ENCODE measurements at places on chromosomes 5 and 9.

- DNase-seq: no peak
Measured at GRCh38 chr5:17720071-17720470, 85.8 kb downstream of the TAF11L14 start.

DNA sequence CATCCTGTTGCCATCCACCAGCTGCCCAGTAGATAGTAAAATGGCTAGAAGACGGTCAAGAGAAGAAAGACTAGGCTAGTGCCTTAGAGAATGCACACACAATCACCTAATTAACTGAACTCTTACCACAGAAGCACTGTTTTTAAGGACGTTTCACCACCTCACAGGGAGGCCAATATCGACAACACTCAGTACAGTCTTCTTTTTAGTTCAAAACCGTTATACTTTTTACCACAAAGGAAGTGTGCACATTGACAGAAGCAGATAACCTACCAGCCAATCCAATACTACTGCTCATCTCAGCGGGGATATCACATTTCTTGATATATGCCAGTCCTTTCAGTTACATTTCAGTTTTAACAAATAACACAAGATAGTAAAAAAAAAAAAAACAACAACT, 122.3 kb downstream of the GNAQ start:
- no peak for DNase-seq

DNA sequence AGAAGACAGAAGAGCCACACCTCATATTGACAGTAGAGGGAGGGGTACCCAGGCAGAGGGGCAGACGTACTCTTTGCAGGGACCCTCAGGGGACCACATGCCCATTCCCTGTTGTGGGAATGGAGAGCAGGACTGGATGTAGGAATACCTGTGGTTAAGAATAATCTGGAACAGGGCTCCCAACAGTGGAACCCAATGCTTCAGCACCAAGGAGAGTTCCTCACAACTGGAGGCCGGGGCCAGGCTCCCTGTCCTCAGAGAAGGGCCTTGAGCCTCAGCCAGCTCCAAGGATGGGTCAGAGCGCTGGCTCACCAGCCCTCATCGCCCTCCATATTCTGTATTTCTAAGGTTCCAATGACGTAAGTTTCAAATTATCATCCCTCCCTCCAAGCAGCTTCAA, 7.4 kb upstream of the SHC3 start:
- no peak for DNase-seq

GRCh38 chr5:142079306-142079721, 29.3 kb upstream of the NDFIP1 start:
- DNase-seq: no peak

- no peak for DNase-seq
Measured at GRCh38 chr5:127596501-127596900, 52.4 kb upstream of the CTXN3 start.

DNA sequence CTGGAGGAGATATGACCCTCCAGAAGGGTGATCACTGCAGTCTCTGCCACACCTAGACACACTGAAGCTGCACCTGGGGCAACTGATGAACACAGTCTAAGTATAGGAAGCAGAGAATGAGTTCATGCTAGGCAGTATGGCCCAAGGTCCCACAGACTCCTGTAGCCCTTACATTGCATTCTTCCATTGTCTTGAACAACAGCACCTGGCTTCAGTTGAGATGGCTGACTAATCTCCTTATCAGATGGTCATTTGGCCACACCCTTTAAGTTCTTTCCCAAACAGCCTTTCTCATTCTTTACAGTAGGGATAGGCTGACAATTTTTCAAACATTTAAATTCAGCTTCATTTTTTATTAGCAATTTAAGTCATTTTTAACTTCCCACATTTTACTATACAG, 23.1 kb downstream of the CENPK start:
- DNase-seq: no peak

DNA sequence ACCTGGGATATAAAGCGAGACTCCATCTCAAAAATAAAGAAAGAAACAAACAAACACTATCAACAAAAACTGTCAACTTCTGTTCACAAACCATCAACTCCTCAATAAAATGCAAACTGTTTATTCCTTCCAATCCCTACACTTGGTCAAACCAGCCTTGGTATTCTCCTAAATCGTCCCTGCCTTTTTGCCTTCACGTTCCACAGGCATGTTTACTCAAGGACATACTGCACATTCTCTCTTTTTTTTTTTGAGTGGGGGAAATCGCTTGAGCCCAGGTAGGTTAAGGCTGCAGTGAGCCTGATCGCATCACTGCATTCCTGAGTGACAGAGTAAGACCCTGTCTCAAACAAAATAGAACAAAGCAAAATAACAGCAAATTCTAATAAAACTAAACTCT, 13.0 kb downstream of the UBAP2 start:
- DNase-seq: no peak

DNA sequence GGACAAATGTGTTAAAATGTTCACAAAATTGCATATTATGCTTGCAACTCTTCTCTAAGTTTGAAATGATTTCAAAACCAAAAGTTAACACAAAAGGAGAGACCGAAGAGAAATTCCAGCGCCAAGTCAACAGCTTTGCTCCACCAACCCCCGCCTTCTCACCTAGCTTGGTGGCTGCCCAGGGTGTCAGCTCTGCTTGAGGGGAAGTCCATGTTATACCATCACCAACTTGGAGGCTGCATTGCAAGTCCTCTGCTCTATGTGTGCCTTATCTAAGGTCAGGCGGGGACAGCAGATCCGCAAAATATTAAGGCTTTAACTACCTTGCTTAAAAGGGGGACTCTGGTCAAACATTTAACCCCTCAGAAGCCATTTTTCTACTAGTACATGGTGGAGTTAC, 14.6 kb downstream of the CCNJL start:
- DNase-seq: no peak

- DNase-seq: no peak
Measured at GRCh38 chr9:35470894-35471293, 19.0 kb upstream of the RUSC2 start.

DNA sequence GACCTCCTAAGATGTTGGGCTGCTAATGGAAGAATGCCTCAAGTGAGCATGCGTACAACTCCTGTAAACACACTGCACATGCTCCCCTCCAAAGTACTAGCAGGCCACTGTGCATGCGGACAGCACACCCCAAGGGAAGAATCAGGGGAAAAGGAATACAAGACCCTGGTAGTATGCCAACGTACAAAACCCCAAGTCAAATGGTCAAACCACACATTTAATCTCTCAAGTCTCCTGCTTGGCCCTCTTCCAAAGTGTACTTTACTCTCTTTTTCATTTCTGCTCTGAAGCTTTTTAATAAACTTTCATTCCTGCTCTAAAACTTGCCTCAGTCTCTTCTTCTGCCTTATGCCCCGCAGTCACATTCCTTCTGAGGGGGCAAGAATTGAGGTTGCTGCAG, 466.4 kb downstream of the DMRTA1 start:
- no peak for DNase-seq

DNA sequence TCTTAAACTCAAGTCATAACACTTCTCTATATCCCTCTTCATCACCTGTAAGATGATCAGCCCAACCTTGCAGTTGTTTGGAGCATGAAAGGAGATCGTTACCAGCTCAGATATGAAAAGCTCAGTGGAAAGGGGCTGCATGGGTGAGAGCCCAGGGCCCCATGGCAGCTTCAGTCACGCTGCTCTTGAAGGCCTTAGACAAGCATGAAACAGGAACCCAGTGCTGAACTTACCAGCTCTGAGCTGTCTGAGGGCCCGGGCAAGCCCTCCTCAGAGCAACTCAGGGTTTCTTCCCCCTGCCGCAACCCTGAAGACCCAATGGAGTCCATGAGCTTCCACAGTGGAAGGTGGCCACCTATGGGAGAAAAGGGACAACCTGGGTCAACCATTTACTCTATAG, 3.3 kb downstream of the HK3 start:
- no peak for DNase-seq

- no peak for DNase-seq
Measured at GRCh38 chr5:6634306-6634705, 1.1 kb downstream of the SRD5A1 start.

GRCh38 chr5:152634586-152634985, 229.5 kb upstream of the NMUR2 start:
- DNase-seq: no peak

DNA sequence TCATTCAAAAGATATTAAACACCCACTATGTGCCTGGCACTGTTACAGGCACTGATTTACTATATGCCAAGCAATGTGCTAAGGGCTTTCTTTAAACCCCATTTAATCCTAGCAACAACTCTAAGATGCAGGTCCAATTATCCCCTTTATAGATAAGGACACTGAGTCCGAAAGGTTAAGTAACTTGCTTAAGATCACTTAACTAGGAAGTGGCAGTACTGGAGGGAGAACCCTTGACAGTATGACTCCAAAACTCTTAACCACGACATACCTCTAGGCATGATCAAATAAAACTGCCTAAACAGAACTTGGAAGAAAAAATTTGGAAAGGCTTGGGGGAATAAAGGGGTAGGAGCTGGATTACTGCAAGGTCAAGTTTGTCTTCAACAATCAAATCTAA, 1.7 kb downstream of the RAB14 start:
- DNase-seq: no peak

DNA sequence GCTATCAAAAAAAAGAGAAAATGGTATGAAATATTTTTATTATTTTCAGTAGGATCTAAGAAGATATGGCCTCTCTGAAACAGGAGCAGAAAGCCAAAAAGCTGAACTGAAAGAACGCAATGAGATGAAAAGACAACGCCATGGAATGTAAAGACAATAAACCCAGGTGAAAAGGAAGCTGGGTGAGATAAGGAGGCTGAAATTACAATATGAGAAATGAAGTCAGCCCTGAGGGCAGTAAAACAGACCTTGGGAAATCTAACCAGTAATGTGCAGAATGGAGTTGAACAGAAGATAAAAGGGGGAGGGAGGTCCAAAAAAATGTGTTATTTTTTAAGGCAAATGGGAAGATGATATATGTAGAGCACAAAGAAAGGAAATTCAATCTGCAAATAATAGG, 265.3 kb downstream of the ENC1 start:
- DNase-seq: no peak

DNA sequence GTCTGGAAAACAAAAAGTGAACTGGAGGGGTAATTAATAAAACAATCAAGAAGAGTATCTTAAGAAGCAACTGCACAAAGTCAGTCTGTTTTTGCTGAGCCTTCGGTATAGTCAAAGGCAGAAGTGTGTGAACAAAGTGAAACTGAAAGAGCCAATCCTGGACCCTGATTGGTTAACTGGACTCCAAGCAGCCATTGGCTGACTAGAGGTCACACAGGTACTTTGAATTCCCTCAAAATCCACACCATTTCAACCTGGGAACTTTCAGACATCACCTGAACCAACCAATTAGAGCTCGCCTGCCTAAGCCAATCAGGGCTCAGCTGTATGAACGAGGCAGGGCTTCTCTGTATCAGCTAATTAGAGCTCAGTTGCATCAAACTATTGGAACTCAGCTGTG, 286.7 kb downstream of the TLE4 start:
- DNase-seq: no peak

GRCh38 chr9:19807182-19807892, 18.5 kb upstream of the SLC24A2 start:
- no peak for DNase-seq

GRCh38 chr9:127498298-127498697, 47.0 kb downstream of the LRSAM1 start:
- DNase-seq: no peak

- DNase-seq: no peak
Measured at GRCh38 chr9:75200892-75201470, 112.7 kb downstream of the OSTF1 start.

DNA sequence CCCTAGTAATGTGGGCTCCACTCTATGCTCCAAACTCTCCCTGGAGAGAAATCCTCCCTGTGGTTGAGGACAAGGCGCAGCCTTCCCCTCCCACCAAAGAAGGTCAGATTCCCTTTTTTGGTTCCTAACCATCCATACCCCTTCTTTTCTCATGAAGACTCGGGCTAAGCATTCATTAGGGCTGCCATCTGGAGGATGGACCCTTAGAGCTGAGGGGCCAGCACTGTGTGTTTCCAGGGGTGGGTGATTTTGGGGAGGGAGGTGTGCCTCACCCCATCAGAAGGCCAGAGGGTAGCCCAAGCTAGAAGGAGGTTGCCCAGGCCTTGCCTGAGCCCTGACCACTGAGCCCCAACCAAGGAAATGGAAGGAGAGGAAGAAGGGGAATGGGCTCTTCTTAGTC, 36.8 kb downstream of the TGFBI start:
- DNase-seq: no peak

- no peak for DNase-seq
Measured at GRCh38 chr5:31754741-31755675, 116.1 kb downstream of the PDZD2 start.

GRCh38 chr9:111645806-111646205, 14.7 kb downstream of the DNAJC25 start:
- no peak for DNase-seq

DNA sequence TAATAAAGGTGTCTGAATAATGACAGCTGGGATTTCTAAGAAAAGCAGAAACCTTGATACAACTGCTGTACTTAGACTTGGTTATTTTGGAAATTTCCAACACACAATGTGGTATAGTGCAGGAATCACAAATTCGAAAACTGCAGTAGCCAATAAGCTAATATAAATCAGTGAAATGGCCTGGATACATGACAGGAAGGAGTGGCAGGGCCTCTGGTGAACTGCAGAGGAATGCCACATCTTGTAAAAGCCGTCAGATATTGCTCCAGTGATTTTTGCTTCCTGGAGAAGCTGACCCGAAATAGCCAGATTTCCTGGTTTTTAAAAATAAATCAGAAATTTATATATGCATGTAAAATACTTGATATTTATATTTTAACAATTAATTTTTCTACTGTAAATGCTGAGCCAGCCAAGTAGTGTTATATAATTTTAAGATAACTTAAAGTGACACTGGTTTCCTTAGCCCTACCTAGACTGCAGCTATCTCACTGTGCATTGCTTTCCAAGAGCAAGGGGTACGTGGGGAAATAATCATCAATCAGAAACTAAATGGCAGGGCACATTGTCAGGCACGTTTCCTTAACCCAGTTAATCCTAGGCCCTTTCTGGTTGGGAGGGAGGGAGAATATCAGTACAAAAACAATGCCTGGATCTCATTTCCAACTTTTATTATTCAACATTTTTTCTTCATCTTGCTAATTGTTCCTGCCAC, 182.4 kb downstream of the RASEF start:
- no peak for DNase-seq

- no peak for DNase-seq
Measured at GRCh38 chr9:114016629-114017423, 61.3 kb downstream of the AMBP start.
